Brain microvascular endothelial cell (primary cell): ENCODE measurements at places on chromosomes 11 and 22.

GRCh38 chr11:122226810-122227379, 110.9 kb upstream of the BLID start:
- DNase-seq, result no peak

DNA sequence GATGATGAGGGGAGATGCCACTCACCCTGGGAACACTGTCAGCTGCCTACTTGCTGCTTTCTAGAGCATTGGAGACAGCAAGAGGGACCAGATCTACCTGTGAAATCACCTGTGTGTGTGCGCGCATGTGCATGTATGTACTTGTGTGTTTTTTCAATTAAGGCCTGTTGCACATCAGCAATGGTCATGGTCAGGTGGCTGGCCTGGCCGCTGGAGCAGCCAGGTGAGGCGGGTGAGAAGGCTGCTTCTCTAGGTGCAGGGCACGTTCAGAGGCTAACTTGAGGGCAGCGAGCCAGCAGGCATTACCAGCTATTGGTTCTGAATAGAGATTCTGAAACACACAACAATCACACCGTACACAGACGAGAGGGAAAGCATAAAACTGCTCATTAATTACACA, 65.1 kb downstream of the PARVG start:
- DNase-seq, result no peak

GRCh38 chr11:86812981-86813380, 12.6 kb downstream of the PRSS23 start:
- no peak for DNase-seq

DNA sequence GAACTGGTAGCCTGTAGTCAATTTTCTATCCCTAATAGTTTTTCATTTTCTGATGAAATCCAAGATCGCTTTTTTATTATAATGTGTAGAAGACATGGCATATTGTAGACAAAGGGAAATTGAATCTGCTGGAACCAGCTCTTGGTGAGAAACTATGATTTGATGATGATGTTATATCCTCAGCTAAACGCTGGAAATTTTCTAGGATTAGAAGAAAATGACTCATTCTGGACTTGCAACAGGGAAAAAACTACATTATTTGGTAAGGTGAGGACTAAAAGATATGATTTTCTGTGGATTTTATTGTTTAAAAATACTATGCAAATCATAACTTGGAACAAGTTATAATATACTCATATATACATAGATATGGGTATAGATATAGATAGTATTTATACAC, 14.1 kb upstream of the PGM2L1 start:
- DNase-seq, result no peak

DNA sequence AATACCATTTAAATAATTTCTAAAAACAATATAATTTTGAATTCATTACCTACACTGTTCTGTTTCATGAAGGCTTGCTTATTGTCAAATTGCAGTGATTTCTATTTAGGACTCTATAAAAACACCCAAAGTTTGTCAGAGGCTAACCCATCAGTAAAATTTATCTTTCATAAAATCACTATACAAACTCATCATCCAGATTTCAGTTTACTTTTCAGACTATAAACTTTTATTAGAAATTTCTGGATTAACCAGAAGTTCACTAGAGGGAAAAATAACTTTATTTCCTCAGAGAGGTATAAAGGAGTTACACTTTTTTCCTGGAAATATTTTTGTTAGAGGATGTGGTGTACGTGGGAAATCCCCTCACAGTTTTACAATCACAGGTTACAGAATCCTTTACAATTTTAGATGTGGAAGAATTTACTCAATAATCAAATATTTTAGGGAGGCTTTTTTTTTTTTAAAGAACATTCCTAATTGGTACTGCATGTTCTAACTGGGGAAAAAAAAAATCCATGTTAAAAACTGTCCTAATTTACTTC, 176.7 kb downstream of the SWAP70 start:
- DNase-seq, result no peak

DNA sequence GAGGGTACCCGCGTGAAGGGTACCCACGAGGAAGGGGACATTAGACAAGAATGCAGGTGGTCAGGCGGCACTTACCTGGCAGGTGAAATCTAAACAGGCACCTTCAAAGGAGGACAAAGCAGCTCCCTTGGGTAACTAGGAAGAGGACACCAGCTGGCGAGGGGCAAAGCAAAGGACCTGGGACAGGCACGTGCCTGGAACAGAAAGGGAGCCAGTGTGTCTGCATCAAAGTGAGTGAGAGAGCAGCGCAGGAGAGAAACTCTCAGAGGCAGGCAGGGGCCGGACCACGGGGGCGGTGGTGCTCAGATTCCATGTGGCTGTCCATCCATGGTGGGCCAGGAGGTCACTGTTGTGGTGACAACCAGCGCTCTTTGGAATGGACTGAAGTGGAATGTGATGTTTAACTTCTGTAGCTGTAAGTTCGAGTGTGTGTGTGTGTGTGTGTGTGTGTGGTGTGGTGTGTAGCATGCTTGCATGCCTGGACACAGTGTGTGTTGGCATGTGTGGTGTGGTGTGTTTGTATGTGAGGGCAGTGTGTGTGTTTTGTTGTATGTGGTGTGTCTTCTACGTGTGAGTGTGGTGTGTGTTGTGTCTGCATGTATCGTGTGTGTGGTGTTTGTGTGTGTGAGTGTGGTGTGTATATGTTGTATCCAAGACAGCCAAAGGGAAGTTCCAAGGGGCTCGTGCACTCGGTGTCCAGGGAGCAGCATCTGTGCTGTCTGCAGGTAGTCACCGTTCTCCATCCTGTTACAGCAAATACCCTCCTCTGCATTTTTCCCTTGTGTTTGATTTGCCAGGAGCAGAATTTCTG, 86.4 kb downstream of the CDKN1C start:
- no peak for DNase-seq

DNA sequence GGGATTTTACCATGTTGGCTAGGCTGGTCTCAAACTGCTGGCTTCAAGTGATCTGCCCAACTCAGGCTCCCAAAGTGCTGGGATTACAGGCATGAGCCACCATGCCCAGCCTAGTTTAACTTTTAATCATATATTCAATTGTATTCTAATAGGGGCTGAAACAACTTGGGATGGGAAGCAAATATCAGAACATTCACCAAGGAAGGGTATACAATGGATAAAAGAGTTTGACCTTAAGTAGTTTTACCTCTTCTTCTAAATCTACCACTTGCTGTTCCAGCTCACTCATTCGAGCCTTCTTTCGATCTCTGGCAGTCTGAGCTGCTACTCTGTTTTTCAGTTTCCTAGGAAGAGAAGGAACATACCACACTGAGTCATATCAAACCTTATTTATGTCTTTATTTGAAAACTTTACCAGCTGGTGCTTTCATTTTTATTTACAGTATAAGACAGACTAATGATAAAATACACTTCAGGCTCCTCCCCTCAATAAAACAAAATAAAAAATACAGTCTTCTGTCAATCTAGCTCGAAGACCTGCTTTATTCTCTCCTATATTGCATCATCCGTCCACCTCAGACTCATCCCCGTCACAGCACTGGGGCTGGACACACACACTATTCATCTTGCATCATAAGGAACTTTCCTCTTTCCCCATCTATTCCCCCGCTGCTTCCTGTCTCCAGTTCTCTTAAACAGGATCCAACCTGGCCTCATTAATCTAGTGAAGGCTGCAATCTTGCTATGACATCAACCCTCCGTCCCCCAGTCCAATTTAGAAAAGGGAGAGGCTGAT, 1.4 kb downstream of the XBP1 start:
- DNase-seq, result peak; percentile 87

DNA sequence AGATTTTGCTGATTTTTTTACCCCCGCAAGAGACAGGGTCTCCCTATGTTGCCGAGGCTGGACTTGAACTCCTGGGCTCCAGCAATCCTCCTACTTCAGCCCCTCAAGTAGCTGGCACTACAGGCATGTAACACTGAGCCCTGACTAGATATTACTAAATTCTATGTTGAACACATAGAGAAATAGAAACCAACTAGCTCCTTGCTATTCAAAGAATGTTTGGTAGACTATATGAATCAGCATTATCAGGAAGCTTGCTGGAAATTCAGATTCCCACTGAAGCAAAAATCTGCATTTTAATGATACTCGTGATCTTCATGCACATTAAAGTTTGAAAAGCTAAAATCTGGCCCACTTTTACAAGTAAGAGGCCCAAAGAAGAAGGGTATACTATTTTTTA, 11.9 kb downstream of the TMEM41B start:
- peak; percentile 23 for DNase-seq

- no peak for DNase-seq
These were observed 28.9 kb downstream of the AP2A2 start for GRCh38 chr11:954392-955153.

- no peak for DNase-seq
These were observed 43.4 kb upstream of the GLYAT start for GRCh38 chr11:58775066-58775708.

- DNase-seq, result no peak
These were observed 5.1 kb upstream of the IGSF9B start for GRCh38 chr11:133961890-133962289.

GRCh38 chr11:128240546-128240945, 346.8 kb downstream of the ETS1 start:
- DNase-seq, result no peak

DNA sequence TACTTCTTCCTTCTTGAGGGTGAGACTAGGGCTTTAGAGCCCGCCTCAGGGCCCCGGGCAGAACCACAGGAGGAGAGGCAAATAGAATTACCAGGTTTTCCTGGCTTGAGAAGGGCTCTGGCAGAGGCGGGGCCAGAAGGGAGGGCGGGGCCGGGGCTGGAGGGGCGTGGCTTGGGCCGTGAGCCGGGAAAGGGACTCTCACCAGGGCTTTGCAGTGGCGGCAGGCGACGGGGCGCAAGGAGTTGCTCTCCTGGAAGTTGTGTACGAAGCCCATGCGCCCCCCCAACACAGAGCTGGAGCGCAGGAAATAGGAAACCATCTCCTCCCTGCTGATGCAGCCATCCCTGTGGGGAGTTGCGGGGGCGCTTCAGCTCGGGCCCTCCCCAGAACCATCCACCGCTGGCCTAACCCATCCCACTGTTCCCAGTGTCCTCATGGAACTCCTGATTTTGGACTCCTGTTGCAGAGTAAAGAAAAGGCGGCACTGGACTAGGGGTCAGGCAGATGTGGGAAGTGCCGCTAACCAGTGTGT, 6.9 kb upstream of the NRXN2 start:
- DNase-seq, result no peak

DNA sequence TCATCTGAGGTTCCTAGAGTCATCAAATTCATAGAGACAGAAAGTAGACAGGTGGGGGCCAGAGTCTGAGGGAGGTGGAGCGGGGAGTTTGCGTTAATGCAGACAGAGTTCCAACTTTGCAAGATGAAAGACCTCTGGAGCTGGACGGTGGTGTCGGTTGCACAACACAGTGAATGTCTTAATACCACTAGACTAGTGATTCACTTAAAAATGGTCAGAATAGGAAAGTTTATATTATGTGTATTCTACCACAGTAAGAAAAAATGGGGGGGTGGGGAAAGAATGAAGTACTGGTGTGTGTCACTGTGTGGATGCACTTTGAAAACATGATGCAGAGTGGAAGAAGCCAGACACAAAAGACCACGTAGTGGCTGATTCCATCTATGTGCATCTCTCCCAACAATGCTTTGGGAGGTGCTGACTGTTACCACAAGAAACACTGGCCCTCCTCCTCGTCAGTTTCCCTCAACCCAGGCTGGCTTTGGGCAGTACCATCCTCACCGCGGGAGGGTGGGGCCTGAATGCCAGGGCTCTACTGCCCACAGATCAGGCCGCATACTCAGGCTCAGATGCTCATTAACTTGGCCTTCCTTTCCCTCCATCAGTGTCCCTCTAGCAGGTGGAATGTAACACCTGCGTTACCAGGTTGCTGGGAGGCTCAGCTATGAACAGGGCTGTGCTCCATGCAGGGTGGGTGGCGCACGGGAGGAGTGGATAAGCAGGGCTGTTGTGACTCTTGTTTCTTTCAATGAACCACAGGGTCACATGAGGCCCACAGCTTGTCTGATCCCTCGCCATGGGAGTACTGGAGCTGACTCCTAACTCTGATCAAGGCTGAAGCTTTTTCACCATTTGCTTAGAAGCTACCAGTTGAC, 297.0 kb downstream of the CTTN start:
- DNase-seq, result no peak

DNA sequence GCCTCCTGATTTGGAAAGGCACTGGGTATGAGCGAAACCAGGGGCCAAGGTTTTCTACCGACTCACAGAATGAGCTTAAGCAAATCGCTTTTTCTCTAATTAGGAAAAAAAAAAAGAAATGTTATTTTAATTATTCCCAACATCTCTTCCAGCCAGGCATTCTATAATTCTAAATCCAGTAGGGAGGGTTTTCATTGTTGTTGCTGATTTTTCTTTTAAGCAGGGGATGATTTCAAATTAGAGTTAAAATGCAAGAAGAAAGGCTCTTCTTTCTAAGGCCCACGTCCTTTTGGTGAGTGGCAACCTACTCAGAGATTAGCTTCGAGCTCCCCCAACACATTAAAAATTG, 8.9 kb downstream of the MYH9 start:
- no peak for DNase-seq

DNA sequence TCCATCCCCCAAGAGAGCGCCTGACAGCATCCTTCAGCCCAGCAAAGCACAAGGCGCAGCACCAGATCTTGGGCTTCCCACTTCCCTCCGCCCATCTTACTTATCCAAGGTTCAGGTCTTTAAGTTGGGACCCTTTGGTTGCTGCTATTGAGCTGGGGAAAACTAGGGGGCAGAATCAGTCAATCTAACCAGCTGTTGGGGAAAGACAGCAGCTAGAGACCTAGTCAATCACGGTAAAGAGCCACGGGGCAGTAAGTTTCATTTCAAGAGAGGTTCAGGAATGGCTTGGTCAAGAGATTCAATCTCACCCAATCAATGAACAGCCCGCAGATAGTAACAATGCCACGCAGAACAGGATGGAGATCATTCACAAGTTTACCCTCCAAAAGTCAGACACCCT, 1.7 kb downstream of the ABTB2 start:
- DNase-seq, result no peak

DNA sequence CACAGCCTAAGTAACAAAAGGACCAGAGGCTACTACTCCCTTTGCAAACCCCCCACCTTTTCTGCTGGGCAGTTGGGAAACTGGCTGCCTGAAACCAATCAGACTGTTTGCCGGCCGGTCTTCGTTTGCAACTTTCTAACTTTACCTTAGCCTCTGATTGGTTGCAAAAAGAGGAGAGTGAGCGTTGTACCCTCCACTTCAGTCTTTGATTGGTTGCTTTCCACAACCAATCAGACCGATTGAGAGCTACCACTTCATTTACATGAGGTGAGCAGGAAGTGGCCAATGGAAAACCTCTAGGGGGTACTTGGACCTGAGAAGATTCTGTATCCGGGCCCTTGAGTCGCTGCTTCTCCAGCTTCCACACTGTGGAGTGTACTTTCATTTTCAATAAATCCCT, 18.8 kb upstream of the CLNS1A start:
- no peak for DNase-seq

DNA sequence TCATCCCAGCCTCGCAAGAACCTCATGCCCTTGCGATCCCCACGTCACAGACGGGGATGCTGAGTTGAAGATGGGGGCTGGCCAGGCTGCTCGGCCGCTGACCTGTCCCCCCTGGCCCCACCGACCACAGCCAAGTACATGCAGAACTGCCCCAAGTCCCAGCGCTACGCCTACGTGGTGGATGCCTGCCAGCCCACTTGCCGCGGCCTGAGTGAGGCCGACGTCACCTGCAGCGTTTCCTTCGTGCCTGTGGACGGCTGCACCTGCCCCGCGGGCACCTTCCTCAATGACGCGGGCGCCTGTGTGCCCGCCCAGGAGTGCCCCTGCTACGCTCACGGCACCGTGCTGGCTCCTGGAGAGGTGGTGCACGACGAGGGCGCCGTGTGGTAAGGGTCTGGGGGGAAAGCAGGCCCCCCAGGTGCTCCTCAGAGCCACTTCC, 10.0 kb downstream of the MUC5B start:
- no peak for DNase-seq
